Stimulated activated memory B cell treated with anti-CD40 and anti-IgM and Interleukin-4, amounts not matched to agents 10 μg/mL and 1 μg/mL and 100 μg/mL, for 72 hours (primary cell): ENCODE measurements at places on chromosomes 13 and 19.

DNA sequence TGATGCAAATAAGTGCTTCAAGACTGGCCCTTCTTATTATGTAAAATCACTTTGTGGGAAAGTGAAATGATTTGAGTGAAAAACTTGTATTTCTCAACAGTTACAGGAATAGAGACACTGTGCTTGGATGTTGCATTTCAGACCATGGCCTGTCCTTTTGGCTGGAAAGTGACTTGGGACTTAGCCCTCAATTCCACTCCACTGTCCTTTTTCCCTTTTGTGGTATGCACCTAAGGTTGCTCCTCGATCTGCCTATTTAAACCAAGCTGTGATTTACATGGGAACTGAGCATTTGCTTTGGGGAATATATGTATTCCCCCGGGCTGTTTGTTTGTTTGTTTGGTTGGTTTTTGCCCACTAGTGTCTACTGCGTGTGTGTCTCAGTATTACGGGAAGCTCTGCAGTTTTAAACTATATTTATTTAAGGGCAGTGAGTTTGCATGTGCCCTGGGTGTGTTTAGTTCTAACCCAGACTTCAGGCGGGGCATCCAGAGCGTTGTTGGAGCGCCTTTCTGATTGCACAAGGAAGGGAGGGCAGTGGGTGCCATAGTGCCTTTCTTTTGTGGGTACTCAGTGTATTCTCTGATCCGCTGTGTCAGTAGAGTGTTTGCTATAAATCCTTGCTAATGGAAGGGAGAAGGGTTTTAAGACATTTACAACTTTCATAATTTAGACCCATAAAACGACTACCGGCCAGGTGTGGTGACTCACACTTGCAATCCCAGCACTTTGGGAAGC, 18.2 kb upstream of the RNF113B start:
- no peak for ATAC-seq

DNA sequence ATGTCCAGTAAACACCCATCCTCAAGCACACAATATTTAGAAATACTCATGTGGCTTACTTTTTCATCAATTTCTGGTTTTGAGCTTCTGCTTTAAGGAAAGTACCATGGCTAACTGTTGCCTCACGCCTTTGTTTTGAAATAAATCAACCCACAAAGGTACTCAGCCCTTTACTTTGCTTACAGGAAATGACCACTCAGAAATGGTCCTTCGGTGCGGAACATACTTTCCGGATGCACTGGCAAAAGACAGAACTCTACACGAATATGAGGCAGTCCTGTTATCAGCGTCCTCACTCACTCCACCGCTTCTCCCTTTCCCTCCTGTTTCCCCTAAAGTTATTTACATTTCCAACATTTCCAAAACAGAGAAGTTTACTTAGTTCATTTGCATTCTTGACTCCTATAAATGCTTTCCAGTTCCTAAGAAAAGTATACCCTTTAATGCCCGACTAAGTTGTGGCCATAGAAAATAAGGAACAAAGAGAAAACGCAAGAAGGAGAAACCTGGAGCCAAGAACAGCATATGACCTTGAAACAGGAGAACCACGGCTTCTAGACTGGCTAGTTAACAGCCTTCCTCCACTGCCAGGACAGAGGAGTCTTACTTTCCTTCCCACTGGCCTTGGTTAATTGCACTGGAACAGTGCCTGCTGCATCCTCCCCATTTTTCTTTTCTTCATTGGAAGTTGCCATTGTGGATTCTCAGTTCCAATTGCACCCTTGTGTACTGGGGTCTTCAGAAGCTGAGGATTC, 10.6 kb downstream of the FPR2 start:
- no peak for ATAC-seq

GRCh38 chr13:46340631-46341111, 46.4 kb downstream of the RUBCNL start:
- ATAC-seq: no peak

DNA sequence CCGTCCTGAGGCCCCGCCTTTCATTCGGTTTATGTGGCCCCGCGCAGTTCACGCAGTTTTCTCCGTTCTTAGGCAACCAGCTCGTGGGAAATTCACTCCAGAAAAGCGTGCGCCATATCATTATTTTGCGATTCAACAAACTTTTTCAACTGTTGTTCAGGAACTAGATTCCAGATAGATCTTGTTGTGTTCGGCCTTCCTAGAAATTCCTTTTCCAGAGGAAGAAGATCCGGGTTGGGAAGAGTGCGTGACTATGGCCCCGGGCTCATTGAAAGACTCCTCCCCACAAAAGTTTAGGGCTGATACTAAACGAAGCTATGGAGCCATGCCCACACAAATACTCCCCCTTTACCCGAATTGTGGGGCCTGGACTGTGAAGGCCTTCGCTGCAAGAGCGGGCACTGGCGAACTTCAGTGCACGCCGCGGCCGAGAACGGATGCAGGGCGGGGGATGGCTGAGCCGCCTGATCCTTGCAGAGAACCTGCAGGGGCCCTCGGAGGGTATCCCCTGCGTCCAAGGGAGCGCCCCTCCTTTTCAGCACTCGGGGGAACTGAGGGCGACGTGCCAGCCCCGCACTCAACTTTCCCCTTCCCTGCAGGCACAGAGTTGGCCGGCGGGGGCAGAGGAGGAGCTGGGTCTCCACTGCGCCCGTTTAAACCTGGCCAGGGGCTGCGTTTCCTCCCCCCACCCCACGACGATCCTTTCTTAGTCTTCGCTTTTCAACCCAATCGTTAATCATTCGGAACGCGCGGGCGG, 904 bp upstream of the SOX1 start:
- ATAC-seq: no peak
